ENCODE measurements at places on chromosomes 5 and 9. TPM values are rescaled to one million over a fixed set of nuclear protein-coding genes. Genes with fewer than 3 reads are reported as not detected.

MELK gene
- total RNA-seq, result 10.5 TPM

GRIN3A gene
- 2.5 TPM for total RNA-seq

PCDHA7 gene
- total RNA-seq, result 0.58 TPM

DOK3 gene
- total RNA-seq, result 11.3 TPM

PANK3 gene
- 51.3 TPM for total RNA-seq

CCNJL gene
- 4.5 TPM for total RNA-seq

RAB3C gene
- 0.58 TPM for total RNA-seq

SPATA31E1 gene
- total RNA-seq, result not detected

SLC26A2 gene
- total RNA-seq, result 15.8 TPM

FCN1 gene
- 24.3 TPM for total RNA-seq

PLPPR1 gene
- total RNA-seq, result 24.8 TPM

HMGCR gene
- total RNA-seq, result 74.8 TPM

CTSV gene
- 4.4 TPM for total RNA-seq

WDR38 gene
- total RNA-seq, result not detected

PCDHB11 gene
- 8.5 TPM for total RNA-seq

C9orf153 gene
- total RNA-seq, result 0.70 TPM

CD14 gene
- total RNA-seq, result 81.6 TPM

ROPN1L gene
- total RNA-seq, result 1.1 TPM

TEX48 gene
- not detected for total RNA-seq

MOB3B gene
- total RNA-seq, result 13.3 TPM

SH3GL2 gene
- 2.9 TPM for total RNA-seq

NR4A3 gene
- 4.3 TPM for total RNA-seq

ZNF618 gene
- total RNA-seq, result 31.5 TPM

RMRP gene
- total RNA-seq, result 36,863 TPM

CCL27 gene
- total RNA-seq, result not detected

PCDHGB1 gene
- total RNA-seq, result 6.0 TPM

PTCH1 gene
- total RNA-seq, result 35.0 TPM

USP20 gene
- 31.2 TPM for total RNA-seq

LIX1 gene
- 2.6 TPM for total RNA-seq

RNF208 gene
- 4.1 TPM for total RNA-seq

DMRTA1 gene
- total RNA-seq, result 1.3 TPM

CORO2A gene
- 1.4 TPM for total RNA-seq

ANGPTL2 gene
- 17.6 TPM for total RNA-seq

DNAJC21 gene
- total RNA-seq, result 23.2 TPM

FREM1 gene
- total RNA-seq, result 172 TPM

LOX gene
- 17.2 TPM for total RNA-seq

CDKN2B-AS1 gene
- not detected for total RNA-seq

CDH9 gene
- 10.2 TPM for total RNA-seq

FGF18 gene
- total RNA-seq, result 1.6 TPM

SPACA9 gene
- total RNA-seq, result 6.0 TPM

KDM4C gene
- total RNA-seq, result 45.2 TPM

PCDHGA1 gene
- total RNA-seq, result 1.1 TPM

CDH18 gene
- 2.6 TPM for total RNA-seq

CXCL14 gene
- total RNA-seq, result 37.1 TPM

NTRK2 gene
- total RNA-seq, result 66.0 TPM

AK6 gene
- 20.7 TPM for total RNA-seq

POLR3G gene
- 1.8 TPM for total RNA-seq
